Amygdala (tissue), 56 donors: ENCODE measurements at places on chromosomes 7 and 10.

- DNase-seq: no peak
Measured at GRCh38 chr10:61779950-61780659, 117.4 kb downstream of the CABCOCO1 start.

DNA sequence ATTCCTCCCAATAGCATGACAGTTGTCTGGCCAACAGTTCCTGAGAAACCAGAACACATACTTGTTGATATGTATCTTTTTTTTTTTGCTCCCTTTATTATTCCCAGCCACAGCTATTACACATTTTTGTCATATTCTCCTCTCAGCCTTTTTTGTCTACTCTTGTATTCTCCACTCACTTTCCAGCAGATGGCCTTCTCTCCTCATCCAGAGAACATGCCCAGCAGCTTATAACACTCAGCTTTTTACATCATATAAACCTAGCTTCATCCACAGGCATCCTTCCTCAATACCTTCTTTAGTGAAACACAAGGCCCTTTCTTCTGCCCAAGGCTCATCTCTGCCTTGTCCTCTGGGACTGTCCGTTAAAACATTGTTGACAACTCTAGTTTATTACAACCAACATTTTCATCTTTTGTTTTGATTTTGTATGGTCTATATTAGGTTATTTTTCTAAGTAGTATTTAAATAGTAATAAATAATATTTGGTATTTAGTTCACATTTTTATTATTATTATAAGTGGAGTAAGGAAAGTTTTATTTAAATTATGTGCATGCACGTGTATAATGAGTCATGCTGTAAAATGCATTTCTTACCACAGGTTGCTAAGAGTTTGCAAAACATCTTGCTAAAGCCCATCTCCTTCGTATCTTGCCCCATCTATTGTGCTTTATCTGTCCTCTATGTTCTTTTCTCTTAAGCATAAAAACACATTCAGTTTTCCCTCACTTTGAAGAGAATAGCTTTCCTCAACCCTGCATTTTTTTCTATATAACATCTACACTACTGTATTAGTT is 101.5 kb downstream of the ORC5 start:
- DNase-seq: no peak

DNA sequence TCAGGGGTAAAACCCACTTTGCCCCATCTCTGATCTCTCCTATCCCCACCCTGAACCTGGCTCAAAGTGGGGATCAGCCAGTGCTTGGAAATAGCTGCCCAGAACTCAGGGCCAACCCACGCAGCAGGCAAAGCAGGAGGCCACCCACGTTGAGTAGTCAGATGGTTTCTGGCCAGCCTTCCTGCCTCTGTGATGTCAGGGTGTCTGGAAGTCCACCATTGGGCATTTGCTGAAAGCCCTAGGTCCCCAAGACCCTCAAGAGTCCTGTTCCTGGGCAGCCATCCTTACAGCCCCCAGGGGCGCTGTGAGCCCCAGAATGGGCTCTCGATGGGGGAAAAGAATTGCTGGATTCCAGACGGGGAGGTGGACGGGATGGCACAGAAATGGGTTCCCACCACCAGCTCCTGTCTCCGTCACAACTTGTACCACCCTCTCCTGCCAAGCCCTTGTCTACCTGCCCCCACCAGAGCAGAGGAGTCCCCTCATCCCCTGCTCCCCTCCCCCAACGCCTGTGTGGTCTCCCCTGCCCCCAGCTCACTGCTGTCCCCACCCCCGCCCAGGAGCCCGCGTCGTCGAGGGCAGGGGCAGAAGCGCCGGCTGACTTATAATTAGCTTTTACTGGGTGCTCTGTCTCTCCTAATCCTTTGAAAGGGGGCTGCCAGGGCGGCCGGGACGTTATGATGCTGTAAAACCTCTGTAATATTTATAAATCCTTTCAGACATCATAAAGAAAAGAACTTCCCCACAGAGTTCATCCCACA is 3.9 kb downstream of the MYL10 start:
- DNase-seq: no peak

DNA sequence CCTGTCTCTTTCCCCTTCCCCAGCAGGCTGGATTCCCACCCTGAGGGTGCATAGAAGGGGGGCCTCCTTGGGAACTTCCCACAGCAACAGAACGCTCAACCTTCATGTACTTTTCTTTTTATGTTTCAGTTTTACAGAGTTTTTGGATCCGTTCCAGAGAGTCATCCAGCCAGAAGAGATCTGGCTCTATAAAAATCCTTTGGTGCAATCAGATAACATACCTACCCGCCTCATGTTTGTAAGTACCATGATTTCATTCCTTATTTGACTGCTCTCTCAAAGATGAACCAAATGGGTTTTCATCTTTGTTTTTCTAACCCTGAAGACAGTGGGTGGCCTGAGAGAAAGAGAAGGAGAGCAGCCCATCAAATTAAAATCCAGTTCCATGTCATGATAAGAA is 46.7 kb downstream of the PLPP4 start:
- no peak for DNase-seq

GRCh38 chr7:152485826-152486225 is 50.0 kb upstream of the KMT2C start:
- DNase-seq: no peak

DNA sequence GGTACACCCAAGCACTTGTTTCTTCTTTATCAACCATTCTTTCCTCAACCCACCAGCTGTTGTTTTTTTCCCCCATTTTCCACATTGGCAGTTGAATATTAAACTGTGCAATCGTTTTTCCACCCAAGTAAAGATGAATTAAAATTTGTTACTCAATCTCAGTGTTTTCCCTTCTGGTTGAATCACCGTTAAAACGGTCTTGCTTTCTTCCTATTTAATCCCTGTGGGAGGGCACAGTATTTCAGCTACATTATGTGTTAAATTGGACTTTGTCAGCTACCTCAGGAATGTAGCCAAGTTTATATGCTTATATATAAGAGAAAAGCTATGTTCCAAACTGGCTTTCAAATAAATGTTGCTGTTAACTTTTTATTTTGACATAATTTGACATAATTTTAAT is 19.9 kb downstream of the SLC35G1 start:
- DNase-seq: no peak

GRCh38 chr7:132145063-132145462 is 431.2 kb downstream of the PLXNA4 start:
- no peak for DNase-seq

DNA sequence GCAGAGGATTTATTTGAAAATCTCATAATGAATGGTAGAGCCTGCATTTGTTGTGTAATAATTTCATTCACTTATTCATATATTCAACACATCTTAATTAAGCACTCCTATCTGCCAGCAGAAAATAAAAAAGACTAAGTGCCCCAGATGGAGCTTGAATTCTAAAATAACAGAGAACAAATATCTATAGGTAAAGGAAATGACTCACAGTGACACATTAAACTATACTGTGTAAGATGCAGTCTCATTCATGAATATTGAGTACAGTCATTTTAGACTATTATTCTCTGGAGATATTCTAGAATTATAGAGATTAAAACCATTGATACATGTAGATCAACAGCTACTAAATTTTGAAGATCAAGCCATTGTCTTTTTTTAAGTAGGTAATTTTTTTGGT is 72.1 kb downstream of the PTPRZ1 start:
- no peak for DNase-seq

DNA sequence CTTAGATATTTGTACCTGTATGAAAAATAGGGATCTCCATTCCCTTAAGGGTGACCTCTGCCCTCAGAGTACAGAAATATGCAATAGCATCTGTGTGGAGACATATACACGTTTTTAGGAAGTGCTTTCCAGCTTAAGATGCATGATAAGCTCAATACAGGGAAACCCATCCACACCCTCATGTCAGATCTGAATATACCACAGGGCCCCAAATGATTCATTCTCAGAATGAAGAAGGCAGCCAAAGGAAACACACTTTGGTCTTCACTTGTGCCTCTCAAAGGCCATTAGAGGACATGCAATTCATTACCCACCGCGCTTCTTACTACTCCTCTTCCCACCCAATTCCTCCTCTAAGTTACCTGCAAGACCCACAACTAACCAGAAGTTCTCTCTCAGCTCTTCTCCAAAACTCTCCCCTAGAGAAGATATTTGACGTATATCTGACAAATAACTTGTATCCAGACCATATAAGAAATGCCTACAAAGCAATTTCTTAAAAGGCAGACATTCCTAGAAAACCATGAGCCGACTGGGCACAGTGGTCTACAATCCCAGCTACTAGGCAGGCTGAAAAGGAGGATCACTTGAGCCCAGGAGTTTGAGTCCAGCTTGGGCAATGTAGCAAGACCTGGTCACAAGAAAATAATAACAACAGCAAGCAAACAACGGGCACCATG is 103.0 kb downstream of the OAT start:
- DNase-seq: no peak

DNA sequence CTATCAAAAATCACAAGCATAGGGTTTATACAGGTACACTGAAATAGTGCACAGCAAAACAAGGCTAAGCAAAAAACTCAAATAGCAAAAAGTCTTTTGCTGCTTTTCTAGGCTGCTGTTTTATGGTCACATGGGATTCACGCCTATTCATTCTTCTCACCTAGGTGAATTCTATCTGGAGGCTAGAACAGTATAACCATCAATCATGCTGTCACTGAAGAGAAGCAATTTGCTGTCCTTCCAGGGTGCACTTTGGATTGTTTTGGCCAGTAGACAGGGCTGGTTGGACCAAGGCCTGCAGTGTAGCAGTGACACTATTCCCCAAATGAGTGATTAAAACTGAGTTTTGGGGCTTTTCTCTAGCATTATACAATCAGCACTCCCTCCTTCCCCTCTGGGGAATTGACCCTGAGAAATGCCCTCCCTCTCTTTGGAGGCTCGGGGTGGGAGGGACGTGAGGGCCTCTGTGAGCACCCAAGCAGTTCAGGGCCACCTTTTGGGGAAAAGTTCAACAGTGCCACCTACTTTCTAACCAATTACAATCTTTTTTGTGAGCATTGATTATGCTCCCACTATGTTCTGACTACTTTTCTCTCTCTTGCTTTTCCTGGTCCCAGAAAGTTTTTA is 16.2 kb upstream of the SND1 start:
- no peak for DNase-seq

- DNase-seq: no peak
Measured at GRCh38 chr7:36487756-36488336, 98.2 kb downstream of the ANLN start.

DNA sequence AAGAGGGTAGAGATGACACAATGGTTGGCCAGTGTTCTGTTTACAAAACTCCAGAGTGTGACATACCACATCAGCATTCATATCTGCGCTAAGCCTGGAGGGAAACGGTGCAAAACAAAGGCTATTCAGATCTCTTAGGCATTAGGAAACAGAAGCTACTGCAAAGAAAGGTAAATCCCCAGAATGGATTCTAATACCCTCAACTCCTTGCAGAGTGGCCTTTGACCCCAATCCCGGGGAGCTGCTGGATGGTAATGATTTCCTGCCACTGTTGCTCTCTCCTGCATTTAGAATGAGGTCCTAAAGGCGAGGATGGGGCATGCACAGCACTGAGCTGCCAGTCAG is 65.2 kb downstream of the AOAH start:
- no peak for DNase-seq

- no peak for DNase-seq
Measured at GRCh38 chr7:157645539-157645938, 308.7 kb downstream of the DNAJB6 start.

DNA sequence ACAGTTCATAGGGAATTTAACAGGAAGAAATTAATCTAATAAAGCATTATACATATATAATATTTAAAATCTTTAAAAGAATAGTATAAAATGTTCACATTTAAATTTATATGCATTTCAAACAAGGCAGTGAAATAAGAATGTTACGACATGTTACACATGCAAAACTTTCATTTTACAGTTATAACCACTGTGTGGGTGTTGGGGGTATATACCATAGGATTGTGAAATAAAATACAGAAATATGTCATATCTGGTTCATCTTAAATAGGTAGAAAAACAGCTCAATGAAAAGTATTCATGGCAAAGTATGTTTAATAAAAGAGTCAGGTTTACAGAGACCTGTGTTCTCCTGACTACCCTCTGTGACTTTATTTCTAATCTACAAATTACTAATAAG is 45.6 kb downstream of the CHCHD3 start:
- no peak for DNase-seq

DNA sequence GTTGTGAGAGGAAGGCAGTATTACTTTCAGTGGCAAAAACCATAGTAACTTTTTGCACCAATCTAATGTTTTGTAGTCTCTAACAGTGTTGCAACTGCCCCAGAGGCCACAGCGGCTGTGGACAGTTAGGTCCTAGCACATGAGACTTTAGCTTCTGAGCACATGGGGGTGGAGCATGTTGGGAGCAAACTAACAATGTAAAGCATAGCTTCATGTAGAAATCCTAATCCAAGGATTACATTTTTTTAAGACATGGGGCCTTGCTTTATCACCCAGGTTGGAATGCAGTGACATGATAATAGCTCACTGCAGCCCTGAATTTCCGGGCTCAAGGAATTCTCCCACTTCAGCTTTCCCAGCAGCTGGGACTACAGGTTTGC is 49.0 kb downstream of the LAMB1 start:
- DNase-seq: no peak

DNA sequence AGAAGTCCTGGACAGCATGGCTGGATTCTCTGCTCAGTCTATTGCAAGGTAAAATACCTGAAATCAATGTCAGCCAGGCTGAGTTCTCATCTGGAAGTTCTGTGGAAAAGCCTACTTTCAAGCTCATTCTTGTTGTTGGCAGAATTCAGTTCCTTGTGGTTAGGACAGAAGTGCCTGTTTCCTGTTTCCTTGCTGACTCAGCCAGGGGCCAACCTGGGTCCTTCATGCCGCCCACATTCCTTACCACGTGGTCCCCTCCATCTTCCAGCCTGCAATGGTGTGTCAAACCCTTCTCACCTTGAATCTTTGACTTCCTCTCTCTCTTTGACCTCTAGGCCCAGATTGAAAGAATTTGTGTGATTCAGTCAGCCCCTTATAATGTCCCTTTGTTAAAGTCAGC is 197.1 kb upstream of the STK17A start:
- DNase-seq: no peak

- no peak for DNase-seq
Measured at GRCh38 chr7:877312-878232, 1.2 kb downstream of the GET4 start.

GRCh38 chr10:96703358-96703757 is 17.0 kb downstream of the PIK3AP1 start:
- DNase-seq: no peak
